RWPE2 (cell line): ENCODE measurements at places on chromosomes 13 and 19.

- DNase-seq: no peak
Observed at GRCh38 chr13:79803989-79804388, 323.0 kb downstream of the NDFIP2 start.

- no peak for DNase-seq
Observed at GRCh38 chr13:78689011-78689410, 30.1 kb upstream of the OBI1 start.

GRCh38 chr13:100115693-100116254, 26.9 kb downstream of the PCCA start:
- DNase-seq: no peak

DNA sequence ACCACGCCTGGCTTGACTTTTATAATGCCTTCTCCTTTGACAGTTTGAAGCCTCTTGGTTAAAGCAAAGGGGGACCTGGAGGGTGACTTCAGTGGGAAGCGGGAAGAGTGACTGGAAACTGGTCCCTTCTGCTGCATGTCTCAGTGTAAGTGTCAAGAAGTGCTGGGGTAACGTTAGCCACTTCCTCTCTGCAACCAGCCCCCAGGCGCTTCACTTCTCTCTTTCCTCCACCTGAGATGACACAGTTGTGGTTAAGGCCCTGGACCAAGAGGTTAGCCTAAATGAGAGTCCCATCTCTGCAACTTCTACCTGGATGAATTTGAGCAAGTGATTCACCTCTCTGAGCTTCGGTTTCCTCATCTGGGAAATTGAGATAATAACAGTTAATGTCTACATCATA, 16.3 kb downstream of the LEUTX start:
- no peak for DNase-seq

DNA sequence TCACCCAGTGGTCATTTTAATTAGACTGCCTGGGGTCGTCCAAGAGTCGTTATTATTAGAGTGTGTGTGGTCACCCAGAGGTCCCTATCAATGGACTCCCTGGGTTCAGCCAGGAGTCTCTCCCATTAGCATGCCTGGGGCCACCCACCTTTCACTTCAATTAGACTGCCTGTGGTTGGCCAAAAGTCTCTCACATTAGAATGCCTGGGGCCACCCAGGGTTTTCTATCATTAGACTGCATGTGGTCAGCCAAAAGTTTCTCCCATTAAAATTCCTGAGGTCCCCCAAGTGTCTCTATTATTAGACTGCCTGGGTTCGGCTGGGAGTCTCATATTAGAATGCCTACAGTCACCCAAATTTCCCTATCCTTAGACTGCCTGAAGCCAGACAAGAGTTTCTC, 1472.6 kb downstream of the UQCRFS1 start:
- DNase-seq: no peak

GRCh38 chr19:1978346-1978894, 37.1 kb downstream of the BTBD2 start:
- DNase-seq: no peak

- DNase-seq: no peak
Observed at GRCh38 chr19:47176071-47176626, 45.5 kb downstream of the SAE1 start.

DNA sequence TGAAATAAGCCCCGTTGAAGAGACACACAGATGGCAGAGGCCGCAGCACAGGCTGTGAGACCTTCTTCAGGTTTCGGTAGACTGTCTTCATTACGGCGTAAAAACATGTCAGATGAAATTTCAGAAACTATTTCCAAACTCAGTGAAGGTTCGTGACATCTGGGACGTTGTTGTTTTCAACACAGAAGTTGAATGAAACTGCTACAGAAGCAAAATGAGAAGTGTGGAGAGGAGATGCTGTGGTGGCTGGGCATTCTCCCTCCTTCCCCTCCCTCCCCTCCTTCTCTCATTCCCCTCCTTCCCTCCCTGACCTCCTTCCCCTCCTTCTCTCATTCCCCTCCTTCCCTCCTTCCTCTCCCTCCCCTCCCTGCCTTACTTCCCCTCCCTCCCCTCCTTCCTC, 113.6 kb downstream of the ATP11A start:
- no peak for DNase-seq

DNA sequence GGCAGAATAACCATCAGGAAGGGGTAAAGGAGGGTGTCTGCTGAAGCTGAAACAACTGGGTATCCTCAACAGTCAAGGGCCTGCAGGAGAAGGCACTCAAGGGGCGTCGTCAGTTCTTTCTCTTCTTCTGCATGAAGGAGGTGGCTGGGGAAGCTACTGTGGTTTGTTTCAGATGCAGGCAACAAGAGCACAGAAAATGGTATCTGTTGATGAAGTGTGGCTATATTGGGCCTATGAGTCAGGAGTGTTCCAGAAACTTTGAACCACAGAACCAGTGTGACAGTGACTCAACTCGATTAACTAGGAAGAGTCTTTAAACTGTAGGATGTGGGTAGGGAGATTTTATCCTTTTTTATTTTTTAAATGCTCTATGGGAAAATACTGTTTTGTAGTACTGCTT, 686.3 kb downstream of the FGF9 start:
- no peak for DNase-seq

DNA sequence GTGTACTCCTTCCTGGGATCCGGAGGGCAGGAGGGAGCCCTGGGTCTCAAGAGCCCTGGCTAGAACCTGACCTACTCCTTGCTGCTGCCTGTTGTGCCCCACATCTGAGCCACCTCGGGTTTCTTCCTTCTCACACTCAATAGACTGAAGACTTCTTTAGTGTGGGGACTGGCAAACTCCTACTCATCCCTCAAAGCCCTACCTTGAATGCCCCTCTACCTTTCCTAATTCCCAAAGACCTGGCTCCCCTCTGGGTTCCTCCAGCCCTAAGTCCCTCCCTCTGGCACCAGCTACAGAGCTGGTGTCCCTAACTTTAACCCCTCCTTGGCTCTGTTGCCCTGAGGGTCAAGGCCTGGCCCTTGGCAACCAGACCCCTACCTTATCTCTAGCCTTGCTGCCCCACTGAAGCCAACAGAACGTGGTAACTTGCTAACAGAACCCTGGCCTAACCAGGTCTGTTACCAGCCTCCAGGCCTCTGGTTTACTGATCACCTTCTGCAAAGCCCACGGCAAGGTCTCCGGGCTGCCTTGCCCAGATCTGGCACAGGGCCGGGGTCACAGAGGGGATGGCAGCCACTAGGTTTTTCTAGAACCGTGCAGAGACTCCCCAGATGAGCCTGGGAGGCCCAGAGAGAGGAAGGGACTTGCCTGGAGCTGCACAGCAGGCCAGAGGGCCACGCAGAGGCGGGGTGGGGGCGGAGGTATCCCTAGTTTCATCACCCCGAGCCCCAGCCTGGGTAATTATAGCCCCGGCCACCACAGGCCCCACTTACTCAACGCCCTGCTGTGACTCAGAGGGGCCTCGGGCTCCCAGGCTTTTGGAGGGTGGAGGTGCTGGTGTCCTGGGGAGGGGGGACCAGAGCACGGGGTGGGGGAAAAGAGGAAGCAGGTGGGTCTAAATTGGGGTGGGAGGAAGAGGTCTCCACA, 15.3 kb downstream of the ZBTB7A start:
- DNase-seq: no peak
